ENCODE measurements at places on chromosomes 16 and 17.

DNA sequence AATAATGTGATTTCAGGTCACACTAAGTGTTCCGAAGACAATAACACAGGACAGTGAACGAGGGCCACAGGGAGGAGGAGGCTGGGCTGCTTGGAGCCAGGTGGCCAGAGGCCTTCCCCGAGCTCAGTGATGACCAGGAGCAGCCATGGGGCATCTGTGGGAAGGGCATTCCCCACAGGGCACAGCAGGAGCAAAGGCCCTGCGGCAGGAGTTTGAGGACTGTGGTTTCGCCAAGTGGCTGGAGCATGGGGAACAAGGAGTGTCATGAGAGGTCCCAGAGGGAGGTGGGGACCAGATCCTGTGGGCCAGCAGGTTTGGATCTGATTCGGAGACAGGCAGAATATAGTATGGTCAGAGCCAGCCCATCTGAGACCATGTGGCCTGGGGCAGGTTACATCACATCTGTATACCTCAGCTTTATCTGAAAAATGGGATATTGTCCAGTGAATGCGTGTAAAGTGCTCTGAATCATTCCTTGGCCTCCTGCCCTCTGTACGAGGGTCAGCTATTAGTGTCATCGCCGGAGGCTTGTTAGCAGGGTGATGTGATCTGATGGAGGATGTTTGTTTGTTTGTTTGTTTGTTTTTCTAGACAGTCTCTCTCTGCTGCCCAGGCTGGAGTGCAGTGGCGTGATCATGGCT is 176.8 kb downstream of the KATNIP start:
- DNase-seq, result peak; percentile 15

DNA sequence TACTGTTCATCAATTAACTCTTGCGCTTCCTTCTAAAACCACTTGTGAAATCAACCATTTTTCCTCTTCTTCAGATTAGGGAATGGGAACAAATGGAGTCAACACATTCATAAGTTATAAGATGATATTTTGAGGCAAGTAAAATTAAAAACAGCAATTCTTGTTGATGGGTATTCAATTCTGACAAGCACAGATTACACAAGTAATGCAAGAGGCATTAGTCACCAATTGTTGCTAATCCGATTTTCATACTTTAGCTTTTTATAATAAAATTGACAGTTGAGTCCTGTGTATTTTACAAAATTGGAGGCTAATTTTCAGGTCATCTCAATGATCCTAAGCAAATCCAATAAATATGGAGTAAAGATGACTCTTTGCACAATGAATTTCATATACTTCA is 918.4 kb upstream of the SOX9 start:
- DNase-seq, result no peak

DNA sequence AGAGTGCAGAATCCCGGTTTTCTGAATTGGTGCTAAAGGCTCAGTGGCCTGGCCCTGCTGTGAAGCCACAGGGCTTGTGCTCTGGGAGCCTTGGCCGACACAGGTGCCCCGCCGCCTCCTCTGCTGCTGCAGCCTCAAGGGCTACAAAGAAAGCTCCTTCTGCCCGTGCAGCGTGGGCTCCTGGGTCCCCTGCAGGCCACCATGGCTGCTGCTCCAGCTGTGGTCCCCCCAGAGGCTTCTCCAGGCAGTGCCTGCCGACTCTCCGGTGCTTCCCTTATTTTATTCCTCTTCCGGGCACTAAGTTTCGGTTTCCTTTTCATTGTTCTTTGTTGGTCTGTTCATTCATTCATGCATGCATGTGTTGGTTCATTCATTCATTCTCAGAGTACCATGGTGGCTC is 53.1 kb downstream of the CMIP start:
- no peak for DNase-seq

- no peak for DNase-seq
These were observed 185.6 kb upstream of the CPHXL start for GRCh38 chr16:75911896-75912295.

- DNase-seq, result peak; percentile 84
These were observed 10.5 kb upstream of the SALL1 start for GRCh38 chr16:51161440-51162195.
